ENCODE measurements at places on chromosomes 4 and X.

GRCh38 chr4:3875466-3875865 lies 109.3 kb downstream of the ADRA2C start:
- no peak for DNase-seq

DNA sequence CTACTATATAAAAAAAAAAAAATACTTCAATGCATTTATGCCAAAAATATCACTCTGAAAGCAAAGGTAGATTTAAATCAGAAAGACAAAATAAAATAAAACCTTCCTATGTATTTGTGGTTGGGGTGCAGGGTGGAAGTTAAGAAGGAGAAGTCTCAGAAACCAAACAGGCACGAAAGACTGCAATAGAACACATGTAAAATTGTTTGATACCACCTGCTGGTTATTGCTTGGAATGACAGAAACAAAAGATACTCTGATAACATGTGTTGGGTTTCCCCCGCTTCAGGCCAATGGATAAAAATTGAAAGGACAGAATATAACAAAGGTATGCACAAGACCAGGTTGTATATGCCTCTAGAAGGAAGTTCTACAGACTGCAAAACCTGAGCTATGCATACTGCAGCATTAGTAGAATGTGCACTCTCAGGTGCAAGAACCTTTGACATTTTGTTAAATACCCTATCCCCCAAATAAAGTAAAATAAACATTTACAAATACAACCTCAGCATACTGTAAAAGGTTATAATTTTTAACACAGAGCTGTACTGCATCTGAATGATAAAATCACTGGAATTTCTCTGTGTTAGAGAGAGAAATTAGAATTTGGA lies 118.8 kb downstream of the GABRA2 start:
- no peak for DNase-seq

DNA sequence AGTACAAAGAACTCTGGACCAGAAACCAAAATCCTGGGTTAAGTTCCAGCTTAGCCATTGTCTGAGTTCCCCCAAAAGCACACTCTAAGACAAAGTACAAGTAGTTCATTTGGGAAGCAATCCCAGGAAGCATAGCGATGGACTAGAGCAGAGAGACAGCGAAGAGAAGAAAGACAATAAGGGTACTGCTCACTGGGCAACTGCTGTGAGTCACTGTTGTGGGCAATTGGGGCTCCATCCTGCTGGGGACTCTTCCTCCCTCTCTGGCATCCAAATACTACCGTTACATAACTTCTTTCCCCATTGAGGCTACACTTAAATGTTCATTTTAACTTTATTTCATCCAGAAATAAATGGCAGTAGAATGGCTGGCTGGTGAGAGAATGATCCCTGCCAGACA lies 14.1 kb downstream of the SRPX start:
- no peak for DNase-seq

- DNase-seq: no peak
Observed at GRCh38 chrX:10702031-10702430, 81.6 kb upstream of the MID1 start.

DNA sequence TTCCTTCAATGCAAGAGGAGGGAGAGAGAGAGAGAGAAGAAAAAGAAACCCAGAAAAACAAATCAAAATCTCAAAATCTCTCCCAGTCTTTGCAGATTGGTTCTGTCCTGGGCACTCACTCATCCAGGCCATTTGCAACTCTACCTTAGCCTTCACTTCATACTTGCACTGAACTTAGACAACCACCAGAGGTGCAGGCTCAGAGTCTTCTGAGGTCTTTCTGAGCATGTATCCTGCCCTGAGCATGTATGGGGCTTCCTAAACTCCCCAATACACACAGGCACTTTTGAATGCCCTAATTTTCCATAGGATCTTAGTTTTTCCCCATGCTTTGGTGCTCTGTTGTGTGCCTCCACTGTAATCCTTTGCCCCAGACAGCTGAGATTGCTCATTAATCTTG lies 2.9 kb downstream of the CFI start:
- DNase-seq: no peak

DNA sequence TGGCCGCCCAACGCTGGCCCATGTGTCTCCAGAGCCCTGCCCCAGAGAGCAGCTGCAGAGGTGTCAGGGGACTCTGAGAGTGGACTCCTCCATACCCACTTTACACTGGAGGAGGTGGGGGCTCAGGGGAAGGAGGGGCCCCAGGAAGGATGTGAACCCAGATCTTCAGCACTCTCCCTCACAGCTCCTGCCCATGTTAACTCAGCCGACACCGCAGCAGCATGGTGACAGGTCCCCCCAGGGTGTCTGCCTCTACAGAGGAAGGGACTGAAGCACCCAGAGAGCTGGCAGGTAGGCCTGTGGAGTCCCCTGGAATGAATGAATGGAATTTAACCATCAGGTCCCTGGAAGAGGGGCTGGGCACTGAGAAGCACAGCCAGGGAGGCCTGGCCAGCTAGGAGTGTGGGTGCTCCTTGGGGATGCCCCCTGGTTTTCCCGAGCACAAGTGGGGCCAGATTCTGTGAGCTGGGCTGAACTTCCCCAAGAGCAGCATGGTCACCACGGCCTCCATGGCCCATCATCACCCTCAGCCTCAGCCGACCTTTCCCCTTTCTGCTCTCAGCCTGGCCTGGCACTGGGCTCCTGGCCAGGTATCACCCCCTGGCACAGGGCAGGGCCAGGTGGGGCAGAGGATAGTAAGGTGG lies 21.9 kb downstream of the SH3BP2 start:
- DNase-seq: no peak

GRCh38 chrX:17741123-17741511 lies 3.8 kb downstream of the SCML1 start:
- DNase-seq: no peak

GRCh38 chr4:152360045-152360410 lies 175.9 kb downstream of the FBXW7 start:
- no peak for DNase-seq

GRCh38 chrX:39911278-39911897 lies 186.4 kb downstream of the BCOR start:
- DNase-seq: no peak

GRCh38 chrX:97842468-97843199 lies 958.9 kb downstream of the RPA4 start:
- DNase-seq: no peak

DNA sequence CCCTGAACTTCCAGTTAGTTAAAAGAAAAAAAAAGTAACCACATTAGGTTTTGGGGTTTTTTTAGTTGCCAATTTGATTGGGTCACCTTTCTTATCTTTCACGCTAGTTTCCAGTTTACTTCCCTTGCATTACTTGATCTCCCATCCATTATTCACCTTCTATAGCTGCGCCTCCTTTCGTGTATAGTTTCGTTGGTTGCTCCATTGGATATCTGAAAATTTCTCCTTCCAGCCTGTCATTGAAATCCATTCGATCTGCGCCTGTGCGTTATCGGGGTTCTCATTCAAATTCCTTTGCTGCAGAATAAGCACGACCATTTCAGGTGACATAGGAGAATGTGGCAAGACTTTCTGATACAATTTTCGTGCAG lies 764 bp downstream of the TRAPPC11 start:
- no peak for DNase-seq

DNA sequence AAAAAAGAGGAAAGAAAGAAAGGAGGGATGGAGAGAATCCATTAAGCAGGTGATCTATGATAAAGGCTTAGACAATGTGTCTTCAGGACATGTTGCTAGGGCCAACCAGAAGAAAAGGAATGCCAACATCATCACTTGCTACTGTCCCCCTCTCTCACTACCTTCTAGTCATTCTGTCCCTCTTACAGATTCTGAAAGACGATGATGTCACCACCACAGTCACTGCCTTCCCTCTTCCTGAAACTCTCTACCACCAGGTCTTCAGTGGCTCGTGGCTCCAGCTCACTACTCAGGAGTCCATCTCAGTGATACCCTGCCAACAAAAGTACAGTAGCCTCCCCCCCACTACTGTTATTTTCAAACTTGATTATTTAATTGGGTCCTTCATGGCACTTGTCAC lies 64.0 kb downstream of the KCNIP4 start:
- DNase-seq: no peak

GRCh38 chr4:42624551-42624950 lies 32.4 kb downstream of the ATP8A1 start:
- no peak for DNase-seq

- DNase-seq: no peak
Observed at GRCh38 chr4:77819404-77819842, 255 bp upstream of the CNOT6L start.

DNA sequence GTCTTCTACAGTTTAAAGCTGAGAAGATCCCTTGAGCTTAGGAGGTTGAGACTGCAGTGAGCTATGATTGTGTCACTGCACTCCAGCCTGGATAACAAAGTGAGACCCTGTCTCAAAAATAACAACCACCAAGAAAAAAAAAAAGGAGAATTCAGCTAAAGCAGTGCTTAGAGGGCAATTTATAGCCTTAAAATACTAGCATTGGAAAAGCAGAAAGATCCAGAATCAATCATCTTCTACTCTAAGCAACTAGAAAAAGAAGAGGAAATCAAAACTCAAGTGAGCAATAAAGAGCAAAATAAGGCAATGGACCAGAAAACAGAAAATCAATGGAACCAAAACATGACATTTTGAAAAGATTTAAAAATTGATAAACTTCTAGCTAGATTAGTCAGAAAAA lies 639 bp upstream of the PI4K2B start:
- no peak for DNase-seq

- DNase-seq: no peak
Observed at GRCh38 chr4:173793937-173794510, 264.0 kb upstream of the HAND2 start.

DNA sequence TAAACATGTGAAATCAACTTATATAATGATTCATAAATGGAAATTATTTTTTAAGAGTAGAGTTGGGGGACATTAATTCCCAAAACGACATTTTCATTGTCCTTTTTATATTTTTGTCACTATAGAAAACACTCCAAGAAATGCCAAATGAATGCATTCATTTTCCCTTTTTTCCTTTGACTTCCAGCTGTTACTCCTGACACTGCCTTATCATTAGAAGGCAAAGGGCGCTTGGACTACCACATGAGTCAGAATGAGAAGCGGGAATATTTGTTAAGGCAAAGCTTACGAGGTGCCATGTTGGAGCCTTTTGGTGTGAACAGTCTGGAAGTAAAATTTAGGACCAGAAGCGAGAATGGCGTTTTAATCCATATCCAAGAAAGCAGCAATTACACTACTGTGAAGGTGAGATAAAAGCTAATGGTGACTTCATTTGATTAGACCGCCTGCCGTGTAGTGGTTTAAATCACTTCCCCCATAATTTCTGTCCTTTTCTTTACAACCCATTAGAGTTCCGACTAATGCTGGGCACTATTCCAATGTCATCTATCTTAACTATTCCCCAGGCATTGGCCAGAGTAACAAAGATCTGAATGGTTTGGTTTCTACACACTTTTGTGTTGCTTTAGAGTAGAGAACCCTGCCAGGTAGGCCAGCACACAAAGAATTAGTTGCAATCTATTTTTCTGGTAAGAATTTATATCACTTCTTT lies 166.7 kb downstream of the FAT4 start:
- DNase-seq: no peak

DNA sequence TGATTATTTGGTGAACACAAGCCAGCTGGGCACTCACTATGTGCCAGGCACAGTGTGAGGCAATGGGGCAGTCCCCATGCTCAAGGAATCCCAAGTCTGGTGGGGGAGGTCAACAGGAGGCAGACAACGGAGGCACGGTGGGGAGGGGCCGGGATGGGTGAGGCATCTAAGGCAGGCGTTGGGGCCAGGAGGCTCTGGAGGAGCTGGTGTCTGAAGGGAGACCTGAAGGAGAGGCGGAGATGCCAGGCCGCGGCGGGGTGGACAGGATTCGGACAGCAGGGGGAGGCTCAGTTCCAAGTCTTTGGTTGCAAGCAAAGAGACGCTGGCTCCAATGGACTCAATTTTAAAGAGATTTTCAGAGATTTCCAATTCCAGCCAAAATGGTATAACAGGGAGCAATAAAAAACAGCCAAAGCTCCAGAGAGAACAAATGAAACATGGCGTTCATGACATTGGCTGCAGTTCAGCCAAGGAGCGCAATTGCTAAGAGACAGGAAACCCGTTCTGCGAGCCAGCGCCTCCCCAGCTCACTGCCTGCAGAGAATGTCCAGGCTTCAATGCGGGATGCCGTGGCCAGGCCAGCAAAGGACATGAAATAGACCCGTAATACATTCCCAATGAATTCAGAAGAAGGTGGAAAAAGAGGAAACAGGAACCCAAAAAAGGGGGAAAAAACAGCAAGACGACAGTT lies 105.2 kb upstream of the LRPAP1 start:
- DNase-seq: no peak

DNA sequence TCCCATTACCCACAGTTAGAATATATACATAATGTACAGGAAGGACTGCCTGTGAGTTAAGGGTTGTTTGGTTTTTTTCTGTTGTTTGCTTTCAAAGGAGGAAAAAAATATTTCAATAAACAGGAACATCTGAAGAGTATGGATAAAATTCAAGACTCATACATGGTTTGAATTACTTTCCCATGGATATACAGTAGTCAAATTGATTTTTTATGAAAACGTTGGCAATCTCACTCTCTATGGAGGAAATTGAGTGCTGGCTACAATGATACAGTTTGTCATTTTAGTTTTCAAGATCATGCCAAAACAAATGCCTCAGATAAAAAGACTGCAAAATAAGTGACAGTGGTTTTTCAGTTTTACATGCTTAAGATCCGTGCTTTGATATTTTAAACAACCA lies 116.6 kb downstream of the SH3RF1 start:
- DNase-seq: no peak

DNA sequence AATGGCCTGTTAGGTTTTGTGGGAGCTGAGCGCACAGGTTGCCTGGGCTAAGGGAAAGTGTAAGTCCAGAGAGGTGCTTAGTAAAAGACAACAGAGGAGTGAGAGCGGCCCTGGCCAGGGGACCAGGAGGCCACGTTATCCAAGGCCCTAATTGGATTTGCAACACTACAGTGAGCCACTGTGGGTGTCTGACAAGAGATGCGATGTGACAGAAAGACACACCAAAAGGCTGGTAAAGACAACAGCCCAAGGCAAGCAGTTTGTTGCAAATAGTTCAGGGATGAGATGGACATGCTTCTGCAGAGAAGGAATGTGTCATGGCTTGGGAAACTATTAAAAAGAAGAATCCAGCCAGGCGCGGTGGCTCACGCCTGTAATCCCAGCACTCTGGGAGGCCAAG lies 162.7 kb upstream of the KIT start:
- DNase-seq: no peak

DNA sequence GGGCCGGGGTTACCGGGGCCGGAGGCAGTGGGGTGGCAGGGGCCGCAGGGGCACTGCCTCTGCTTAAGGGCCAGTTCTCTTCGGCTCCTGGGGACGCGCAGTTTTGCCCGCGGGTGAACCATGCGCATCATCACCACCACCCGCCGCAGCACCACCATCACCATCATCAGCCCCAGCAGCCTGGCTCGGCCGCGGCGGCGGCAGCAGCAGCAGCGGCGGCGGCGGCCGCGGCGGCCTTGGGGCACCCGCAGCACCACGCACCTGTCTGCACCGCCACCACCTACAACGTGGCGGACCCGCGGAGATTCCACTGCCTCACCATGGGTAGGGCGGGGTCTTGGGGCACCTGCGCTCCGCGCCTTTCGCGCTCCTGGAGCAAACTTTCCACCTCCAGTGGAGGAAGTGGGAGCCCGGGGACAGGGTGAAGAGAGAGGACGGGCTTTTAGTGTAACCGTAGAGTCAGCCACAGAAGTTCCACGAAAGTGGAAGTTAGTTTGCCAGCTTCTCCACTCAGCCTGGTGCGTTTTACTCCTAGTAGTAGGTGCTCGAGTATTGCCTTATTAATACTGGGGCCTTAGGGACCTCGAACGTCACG lies 729 bp downstream of the GSX2 start:
- peak; percentile 10 for DNase-seq

- no peak for DNase-seq
Observed at GRCh38 chr4:1458581-1458980, 52.3 kb upstream of the NKX1-1 start.

All from CD4-positive, alpha-beta T cell (primary cell).